ENCODE measurements at places on chromosomes 7 and 10. TPM values are rescaled to one million over a fixed set of nuclear protein-coding genes. Genes with fewer than 3 reads are reported as not detected.

- no peak for DNase-seq
Measured at GRCh38 chr7:51268859-51269258, 47.8 kb downstream of the COBL start.

Gene SPDYE11
- not detected for total RNA-seq

Gene CUZD1
- total RNA-seq, result 1.1 TPM

GRCh38 chr7:52592698-52593097 is 442.7 kb upstream of the POM121L12 start:
- DNase-seq, result no peak

DNA sequence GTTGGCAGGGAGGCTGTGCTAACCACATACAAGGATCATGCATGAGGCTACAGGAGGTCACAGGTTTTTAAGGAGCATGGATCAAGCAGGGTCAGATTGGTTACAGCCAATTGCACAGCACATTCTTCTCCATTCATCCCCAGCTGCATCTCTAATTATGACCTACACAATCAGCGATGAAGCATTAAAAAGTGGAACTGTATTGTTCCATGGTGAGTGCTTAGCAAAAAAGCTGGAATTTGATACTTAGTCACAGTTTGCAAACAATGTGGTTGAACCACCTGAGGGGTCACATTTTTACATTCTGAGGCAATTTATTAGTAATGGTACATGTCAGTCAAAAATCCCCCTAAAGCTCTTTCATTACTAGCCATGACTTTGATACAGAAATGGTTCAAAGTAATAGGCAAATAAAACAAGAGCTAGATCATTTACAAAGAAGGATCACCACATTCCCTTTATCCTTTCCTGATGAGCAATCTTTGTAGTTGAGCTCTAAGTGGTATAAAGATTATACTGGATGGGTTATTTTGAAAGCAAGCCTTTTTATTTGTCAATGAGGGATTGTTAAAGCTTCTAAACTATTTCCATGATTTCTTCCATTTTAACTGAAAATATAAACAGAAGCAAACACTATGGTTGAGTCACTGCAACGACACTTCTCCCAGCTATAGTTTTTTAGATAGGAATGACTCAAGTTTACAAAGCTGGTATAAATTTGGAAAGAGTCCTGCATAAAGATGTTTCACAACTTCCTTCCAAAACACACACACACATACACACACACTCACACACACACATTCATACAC is 217.8 kb upstream of the SEMA3A start:
- DNase-seq, result no peak

DNA sequence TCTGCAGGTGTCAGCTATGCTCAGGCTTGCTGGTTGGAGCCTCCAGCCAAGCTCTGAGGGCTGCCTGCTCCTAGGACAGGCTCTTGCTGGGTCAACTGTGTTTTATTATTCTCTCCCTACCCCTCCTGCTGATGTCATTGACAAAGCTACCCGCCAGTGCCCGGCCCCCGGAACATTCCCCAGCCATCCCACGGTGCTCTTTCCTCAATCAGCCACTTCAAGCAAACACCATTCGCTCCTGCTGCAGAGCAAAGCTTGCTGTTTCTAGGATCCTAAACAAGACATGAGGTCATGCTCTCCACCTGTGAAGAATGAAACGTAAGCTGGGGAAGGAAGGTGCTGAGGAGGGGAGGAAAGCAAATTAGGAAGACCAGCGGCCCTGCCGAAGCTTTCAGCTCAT is 2.1 kb upstream of the C10orf71 start:
- no peak for DNase-seq

GRCh38 chr7:128869138-128869943 is 6.7 kb downstream of the ATP6V1F start:
- peak; percentile 63 for DNase-seq

DNA sequence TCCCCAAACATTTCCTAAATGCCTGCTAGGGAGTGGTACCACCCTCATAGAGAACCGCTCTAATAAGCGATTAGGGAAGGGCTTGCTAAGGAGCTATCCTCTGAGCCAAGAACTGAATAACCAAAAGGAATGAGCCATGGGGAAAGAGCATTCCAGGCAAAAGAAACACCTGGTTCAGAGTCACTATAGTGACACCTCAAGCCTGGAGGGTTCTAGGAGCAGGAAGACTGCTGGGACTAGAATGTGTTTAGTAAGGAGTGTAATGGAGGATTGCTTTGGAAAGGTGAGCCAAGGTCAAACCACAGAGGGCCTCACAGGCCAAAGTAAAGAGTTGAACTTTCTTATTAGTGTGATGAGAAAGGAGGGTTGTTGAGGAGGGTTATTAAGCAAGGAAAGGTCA is 38.7 kb upstream of the NRBF2 start:
- no peak for DNase-seq

DNA sequence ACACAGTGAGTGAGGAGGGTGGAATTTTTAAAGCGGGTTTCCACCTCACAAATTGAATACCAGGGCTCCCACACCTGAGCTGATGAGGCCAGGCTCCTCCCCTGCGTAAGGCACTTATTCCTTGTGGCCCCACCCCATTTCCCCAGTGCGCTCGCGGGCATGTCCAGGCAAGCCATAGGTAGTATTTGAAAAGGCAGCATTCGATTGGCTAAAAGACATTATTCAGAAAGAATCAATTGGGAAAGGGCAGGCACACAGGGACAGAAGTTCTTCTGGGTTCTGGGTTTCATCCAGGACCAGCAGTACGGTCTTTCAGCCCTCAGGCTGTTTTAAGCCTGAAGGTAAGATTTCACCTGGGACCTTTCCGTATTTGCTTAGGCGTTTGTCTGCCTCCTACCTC is 222.3 kb downstream of the BBS9 start:
- no peak for DNase-seq

Gene OR2A14
- total RNA-seq, result not detected

Gene ANK3
- total RNA-seq, result 145 TPM

- DNase-seq, result no peak
Measured at GRCh38 chr10:98244586-98244985, 23.4 kb downstream of the LOXL4 start.

GRCh38 chr10:17206210-17206709 is 4.8 kb upstream of the TRDMT1 start:
- no peak for DNase-seq

DNA sequence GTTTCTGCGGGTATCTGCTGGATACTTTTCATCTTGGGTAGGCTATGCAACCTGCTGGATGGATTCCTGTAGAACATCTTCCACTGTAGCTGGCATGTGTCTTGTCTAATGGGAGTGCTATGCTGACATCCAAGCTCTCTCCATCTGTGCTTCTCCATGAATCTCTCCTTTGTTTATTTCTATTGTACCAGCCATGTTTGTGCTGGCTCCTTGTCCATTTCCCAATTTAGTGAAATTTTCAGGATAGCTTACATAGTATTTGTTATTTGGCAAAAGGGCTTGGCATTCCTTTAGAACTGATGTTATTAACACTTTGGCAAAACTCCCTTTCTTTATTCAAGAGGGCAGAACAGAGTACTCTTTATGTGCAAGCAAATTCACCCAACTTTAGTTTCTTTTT is 198.0 kb downstream of the CSTF2T start:
- DNase-seq, result no peak

DNA sequence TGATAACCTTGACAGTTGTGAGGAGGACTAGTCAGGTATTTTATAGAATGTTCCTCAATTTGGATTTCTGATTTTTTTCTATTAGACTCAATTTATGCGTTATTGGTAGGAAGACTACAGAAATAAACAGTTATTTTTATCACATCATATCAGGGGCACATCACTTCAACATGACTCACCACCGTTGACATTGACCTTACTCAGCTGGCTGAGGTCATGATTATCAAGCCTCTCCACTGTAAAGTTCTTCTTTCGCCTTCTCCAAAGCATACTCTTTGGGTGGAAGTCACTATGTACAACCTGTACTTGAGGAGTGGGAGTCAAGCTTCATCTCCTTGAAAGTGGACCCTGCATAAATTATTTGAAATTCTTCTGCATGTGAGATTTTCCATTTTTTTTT is 194.3 kb upstream of the IGFBP3 start:
- no peak for DNase-seq

DNA sequence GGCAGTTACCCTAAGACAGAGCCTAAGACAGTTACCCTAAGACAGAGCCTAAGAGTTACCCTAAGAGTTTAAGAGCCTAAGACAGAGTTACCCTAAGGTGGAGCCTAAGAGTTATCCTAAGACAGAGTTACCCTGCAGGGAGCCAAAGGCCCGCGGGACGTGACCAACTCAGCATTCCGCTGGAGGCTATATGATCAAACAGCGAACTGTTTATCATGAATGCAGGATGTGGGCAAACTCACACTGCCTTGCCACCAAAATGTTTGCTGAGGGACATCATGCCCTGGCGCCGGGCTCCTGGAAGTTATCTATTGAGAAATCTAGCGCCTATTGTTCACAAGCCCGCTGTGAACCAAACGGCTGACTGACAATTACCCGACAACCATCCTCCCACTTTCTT is 49.9 kb downstream of the BLVRA start:
- no peak for DNase-seq

DNA sequence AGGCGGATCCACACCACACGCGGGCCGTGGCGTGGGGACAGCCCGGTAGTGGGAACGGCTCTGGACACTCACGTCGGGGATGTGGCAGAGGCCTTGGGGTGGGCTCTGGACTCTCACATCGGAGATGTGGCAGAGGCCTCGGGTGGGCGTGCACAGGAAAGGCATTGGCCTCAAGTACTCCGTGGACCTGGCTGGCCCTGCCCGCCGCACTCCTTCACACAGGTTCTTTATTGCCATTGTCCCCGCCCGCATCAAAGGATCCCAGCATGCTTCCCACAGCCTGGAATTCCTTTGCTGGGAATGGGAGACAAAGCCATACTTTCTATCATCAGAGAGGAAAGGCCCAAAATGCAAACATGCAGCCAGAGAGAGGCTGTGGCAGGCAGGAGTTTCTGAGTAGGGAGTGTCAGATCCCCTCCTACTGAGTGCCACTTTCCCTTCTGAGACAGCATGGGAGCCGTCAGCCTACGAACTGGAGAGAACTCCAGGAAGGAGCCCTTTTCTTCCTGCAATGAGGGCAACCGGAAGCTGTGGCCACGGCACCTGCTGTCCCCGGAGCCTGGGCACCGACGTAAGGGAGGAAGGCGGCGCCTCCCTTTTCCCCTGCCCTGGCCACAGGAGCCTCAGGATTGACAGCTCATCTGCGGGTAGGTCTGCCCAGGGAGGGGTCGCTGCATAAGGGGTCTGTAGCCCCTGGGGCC is 51.5 kb downstream of the RBM17 start:
- DNase-seq, result peak; percentile 59

- DNase-seq, result no peak
Measured at GRCh38 chr7:101575168-101575567, 53.9 kb downstream of the MYL10 start.

- peak; percentile 49 for DNase-seq
Measured at GRCh38 chr7:155807065-155807671, 5.1 kb downstream of the SHH start.

Gene CLCN1
- not detected for total RNA-seq

Gene TWIST1
- 1.3 TPM for total RNA-seq

Gene WNT8B
- total RNA-seq, result not detected

- no peak for DNase-seq
Measured at GRCh38 chr10:86317949-86318725, 48.5 kb downstream of the GRID1 start.

DNA sequence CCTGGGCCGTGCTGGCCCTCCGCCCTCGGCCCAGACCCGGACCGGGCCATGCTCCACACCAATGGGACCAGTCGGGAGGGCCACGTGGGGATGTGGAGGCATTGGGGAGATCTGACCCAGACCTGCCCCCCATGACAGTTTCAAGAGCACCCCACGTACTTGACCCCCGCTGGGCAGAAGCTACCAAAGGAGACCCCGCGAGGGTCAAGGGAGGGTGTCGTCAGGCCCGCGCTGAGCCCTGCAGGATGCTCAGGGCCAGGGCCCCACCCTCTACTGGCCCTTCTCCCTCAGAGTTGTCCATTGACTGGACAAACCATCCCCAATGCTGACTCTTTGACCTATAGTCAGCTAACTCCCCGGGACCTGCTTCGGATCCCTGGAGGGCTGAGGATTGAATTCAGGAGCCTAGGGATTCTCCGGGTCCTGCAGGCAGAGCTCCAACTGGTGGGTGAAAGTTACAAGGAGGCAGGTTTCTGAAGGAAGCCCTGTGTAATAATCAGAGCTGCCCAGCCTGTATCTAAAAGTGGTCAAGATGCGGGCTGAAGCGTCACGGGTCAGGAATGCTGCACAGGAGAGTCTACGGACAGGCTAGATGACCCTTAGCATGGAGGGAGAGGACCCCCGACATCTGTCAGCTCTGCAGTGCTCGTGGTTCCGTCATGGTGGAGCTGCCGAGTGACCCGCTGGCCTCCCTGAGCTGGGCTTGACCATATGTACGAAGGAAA is 498 bp upstream of the CALHM2 start:
- DNase-seq, result no peak

- DNase-seq, result no peak
Measured at GRCh38 chr7:151687523-151688235, 168.0 kb upstream of the RHEB start.

Gene ABCA13
- 1.1 TPM for total RNA-seq

DNA sequence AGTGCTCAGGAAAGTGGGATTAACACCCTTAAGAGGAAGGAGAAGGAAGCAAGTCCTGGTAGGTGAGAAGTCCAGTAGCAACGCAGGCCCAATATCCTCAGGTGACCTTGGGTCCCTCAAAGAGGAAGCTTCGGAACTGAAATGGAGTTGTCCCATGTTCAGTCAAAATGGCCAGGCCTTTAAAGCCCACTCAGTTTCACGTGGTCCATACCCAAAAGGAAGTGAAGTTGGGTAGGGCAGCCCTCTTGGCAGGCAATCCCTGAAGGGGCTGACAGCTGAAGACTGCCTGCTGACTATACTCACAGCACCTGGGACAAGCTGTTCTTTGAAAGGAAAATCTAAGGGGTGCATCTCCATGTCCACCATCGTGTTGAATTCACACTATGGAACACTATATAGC is 3.0 kb downstream of the GSAP start:
- DNase-seq, result no peak

Gene UCN3
- total RNA-seq, result 4.8 TPM

DNA sequence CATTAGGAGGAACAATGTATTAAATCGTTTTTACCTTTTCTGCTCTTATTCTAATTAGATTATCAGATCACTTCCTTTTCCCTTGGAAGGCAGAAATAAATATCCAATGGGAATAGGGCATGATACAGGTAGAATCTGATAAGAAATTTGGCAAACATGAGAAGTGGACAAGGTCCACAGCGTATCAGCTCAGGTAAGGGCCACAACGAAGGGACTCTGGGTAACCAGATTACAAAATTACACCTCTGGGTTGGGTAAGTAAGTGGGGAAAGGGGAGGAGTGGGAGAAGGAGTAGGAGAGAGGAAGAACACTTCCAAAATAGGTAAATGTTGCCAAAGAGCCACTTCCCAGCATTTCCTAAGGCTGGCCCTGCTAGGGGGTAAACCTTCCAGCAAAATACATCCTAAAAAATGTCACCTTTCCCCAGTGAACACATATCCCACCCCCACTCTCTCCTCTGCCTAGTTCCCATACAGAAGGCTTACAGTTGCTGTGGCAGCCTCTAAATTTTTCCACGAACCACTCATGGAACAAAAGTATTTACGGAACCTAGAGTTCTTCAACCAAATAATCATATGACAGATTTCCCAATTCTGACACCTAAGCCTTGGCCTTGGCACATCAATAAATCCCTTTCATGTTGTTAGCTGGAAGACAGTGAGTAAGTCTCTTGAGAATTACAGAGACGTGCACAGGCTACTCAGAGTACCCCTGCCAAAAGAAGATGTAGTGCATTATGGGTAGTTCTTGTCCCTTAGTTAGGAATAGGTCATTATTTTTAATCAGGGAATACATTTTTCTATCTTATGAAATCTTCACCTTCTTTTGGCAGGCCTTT is 51.5 kb upstream of the DLX6 start:
- DNase-seq, result no peak

Gene HOGA1
- total RNA-seq, result not detected

Gene SEMA4G
- 68.5 TPM for total RNA-seq

Gene TMEM139
- 49.4 TPM for total RNA-seq

GRCh38 chr10:15775513-15775912 is 55.8 kb upstream of the ITGA8 start:
- DNase-seq, result no peak

Gene RNLS
- 9.8 TPM for total RNA-seq

Data from mucosa of descending colon (tissue), 3 donors.